ENCODE measurements at places on chromosomes 5 and 9.

DNA sequence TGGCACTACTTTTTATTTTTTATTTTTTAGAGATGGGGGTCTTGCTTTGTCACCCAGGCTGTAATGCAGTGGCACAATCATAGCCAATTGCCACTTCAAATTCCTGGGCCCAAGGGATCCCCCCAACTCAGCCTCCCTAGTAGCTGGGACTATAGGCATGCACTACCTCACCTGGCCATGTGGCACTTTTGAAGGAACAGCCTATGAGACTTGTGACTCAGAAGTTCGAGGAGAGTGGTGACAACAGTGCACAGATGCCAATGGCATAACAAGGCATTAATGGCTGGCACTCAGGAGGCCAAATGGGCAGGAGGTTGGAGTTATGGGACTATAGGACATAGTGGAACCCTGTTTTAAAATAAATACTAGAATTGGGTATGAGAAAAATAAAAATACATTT is 33.7 kb downstream of the ANKRD31 start:
- no peak for DNase-seq

DNA sequence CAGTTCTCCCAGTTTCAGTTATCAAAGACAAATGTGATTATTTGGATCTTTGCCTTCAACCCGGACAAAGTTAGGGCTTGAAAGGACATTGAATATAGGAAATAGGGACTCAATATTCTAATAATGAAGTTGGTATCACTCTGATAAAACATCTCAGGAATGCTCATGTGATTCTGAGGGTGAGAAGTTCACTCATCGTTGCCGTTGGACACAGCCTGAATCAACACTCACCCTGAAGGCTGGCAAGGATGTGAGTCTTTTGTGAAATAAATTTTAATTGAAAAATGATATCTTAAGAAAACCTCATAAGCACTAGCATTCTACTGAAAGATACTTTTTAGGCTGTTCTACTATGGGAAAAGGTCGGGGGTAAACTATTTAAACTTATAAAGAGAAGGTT is 44.8 kb upstream of the C9orf72 start:
- no peak for DNase-seq

DNA sequence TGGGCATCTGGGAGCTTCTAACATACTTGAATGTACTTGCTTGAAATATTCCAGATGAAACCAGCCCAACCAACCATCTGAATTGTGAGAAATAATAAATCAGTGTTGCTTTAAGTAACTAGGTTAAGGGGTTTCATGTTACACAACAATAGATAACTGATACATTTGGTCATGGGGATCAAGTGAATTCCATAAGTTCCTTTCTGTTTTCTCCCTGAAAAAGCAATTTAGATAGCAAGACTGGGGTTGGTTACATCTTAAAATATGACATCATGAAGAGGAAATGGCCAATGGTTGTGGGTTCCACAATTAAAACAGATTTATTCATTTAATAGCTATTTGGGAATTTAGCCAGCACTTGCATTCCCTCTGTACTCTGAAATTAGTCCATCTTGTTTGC is 559.7 kb downstream of the TLR4 start:
- no peak for DNase-seq

- DNase-seq: no peak
Measured at GRCh38 chr5:117394506-117395157, 820.0 kb upstream of the SEMA6A start.

- DNase-seq: no peak
Measured at GRCh38 chr9:136314056-136314416, 10.1 kb upstream of the CCDC187 start.

DNA sequence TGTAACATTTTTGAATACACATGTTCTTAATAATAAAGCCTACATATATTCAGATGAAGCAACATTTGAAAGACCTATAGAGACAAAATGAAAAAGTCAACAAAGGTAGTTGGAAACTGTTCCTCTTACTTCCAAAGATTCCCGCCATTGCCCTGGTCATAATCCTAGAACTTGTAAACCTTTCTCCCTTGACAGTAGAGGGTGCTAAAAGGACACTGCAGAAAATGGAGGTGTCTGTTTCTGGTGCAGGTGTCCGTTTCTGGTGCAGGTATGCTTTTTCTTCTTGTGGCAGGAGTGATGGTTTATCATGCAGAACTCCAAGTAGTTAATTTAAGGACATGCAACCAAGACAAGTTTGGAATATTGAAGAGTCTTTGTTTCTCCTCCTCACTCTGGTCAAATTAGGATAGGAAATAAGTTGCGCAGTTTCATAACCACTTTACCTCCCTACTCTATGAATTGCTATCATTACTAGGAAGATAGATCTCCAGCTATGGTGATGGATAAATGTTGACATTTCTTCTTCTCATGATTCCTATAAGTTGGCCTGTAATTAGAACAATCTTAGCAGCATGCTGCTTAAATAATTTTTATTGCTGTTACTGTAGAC is 56.0 kb upstream of the FAM174A start:
- DNase-seq: peak; percentile 5
